ENCODE measurements at places on chromosomes 13 and 19.

DNA sequence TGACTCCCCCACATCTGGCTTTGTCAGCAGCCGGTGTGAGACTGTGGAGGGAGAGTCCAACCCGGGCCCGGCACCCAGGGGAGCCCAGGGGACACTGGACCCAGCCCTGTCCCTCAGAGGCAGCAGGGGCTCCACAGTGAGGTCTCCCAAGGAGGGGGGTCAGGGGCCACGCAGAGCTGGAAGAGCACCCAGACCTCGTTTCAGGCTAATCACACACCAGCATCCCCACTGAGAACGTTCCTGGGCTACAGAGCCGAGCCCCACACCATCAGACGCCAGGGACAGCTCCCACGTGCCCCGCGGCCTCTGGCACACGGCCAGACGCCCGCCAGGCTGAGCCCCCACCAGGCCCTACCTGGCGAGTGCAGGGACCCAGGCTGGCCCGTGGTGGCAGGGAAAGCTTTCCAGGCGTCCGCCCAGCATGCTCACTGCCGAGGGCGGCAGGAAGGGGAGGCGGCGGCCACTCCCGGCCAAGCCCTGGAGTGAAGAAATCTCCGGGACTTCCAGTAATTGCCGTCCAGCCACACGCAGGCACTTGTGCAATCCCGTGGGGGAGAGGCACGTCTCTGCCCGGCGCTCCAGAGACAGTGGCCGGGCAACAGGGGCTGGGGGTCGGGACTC lies 19.2 kb downstream of the SBNO2 start:
- DNase-seq, result no peak

- DNase-seq, result no peak
Measured at GRCh38 chr13:83618966-83619365, 263.3 kb downstream of the SLITRK1 start.

DNA sequence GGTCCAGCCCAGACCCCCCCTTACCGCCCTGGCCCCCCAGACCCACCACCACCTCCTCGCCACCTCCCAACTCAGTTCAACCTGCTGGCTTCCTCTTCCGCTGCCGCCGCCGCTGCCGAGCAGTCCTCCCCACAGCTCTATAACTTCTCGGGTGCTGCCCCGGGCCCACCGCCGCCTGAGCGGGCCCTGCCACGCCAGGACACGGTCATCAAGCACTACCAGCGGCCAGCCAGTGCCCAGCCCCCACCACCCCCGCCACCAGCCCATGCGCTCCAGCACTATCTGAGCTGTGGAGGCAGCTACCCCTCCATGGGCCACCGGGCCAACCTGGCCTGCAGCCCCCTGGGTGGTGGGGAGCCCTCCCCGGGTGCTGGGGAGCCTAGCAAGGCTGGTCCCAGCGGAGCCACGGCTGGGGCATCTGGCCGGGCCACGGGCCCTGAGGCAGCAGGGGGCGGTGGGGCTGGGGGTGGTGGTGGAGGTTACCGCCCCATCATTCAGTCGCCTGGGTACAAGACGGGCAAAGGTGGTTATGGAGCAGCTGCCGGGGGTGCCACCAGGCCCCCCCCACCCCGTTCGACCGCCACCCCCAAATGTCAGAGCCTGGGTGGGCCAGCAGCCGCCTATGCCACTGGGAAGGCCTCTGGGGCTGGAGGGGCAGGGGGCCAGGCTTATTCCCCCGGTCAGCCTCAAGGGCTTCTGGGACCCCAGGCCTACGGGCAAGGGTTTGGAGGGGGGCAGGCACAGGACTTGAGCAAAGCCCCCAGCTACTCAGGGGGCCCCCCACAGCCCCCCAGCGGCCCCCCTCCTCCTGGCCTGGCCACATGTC lies 4.2 kb downstream of the PRR12 start:
- no peak for DNase-seq

- DNase-seq, result no peak
Measured at GRCh38 chr19:37519890-37520289, 13.2 kb downstream of the ZNF793 start.

- no peak for DNase-seq
Measured at GRCh38 chr13:114185182-114185971, 6.3 kb downstream of the CFAP97D2 start.

- peak; percentile 87 for DNase-seq
Measured at GRCh38 chr13:50387051-50387581, 371.9 kb downstream of the KCNRG start.

DNA sequence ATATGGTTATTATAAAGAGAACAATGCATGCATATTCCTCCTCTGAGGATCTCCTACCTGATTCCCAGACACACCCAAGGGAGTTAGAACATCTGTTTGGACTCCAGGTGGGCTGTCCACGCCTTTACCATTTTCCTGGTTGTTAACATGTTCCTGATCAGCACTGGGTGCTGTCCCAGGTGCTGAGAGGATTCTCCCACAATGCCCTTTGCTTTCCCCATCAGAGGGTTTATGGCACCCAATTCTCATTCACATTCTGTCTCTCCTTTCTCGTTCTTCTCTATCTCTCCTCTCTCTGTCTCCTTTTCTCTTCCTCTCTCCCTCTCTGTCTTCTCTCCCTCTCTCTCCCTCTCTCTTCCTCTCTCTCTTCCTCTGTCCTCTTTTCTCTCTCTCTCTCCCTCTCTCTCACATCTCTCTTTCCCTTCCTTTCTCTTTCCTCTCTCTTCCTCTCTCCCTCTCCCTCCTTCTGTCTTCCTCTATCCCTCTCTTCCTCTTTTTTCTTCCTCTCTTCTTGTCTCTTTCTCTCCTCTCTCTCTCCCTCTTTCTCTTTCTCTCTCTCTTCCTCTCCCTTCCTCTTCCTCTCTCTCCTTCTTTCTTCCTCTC lies 3.3 kb upstream of the RDH13 start:
- no peak for DNase-seq

DNA sequence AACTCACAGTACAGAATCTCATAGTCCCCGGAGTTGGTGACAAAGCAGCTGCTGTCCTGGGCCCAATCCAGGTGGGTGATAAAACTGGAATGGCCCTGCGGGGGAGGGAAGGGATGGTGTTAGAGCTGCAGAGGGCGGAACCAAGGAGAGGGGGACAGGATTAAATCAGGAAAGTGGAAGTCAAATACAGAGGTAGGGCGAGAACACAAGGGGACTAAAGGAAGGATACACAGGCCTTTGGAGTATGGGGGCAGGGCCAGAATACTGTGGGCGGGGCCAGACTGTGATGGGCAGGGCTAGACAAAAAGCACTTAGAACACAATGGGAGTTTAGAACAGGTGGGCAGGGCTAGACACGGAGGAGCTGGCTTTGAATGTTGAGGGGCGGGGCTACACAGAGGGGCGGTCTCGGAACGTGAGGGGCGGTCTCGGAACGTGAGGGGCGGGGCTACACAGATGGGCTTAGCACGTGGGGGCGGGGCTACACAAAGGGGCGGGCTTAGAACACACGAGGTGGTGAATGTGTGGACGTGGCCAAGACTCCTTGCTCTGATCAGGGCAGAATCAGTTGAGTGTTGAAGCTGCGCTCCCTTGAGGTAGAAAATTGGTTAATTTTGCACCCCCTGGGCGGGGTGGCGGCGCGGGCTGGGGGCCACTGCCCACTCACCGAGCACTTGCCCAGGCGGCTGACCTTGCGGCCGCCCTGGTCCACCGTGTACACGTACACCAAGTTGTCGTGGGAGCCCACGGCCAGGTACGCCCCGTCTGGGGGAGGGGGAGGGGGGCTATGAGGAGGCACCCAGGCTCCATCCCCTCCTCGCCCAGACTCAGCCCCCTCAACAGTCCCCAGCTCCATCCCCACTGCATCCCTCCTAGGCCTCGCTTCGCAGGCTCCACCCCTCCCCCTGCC lies 14.0 kb upstream of the GPR4 start:
- no peak for DNase-seq

DNA sequence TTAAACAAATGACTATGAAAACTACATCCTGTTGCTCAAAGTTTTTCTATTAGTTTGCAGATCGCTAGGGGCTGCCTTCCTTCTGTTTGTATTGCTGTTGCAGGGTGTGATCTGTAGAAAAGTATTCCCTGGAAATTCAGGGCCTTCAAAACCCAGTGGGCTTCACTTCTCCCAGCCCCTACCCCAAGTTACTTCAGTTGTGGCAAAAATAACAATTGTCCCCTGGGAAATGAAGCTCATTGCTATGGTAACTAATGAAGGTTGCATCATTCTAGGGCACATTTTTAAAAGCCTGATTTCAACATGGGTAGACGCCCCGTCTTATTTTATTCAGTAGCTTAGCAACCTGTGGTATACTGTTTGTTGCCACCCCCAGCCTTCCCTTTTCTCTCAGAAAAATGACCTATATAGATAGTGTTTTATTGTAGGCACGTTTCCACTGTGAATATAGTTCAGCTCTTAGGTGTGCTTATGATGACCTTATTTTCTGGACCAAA lies 60.9 kb downstream of the WDFY2 start:
- no peak for DNase-seq

DNA sequence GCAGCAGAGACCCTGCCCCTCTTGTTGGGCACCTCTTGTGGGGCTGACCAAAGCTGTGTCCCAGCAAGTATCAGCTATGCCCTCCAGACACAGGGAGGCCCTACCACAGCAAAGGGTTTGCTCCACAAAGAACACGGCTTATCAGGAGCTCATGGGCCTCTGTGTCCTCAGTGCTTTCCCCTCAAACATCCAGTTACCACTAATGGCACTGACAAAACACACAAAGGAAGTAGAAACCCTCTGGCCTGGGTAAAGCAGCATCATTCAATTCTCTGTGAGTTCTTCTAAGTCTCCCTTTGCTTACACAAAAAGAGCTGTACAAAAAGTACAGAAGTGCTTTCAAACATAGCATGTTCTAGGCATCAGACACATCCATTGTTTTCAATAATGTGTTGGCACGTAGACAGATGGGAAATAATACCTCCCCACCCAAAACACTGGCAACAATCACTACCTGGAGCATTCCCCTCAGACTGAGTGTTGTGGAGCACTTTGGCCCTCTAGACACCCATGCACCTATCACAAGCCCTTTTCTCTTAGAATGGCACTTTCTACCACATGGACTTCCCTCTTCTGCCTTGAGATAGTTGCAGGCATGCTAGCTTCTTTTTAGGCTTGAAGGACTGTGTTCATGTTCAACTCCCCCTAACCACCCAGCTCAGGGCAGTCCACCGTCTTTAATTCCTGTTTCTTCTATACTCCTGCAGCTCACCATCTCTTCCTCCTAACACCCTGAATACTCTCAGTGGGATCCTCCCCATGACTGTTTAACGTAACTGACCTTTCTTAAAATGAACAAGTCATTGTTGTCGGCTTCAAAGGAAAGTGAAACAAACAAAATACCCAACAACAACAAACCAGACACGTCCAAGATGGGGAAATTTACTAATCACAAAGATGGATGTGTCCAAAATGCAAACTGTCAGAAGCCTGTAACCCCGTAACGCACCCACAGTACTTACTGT lies 43.5 kb downstream of the ATP7B start:
- DNase-seq, result no peak

- DNase-seq, result no peak
Measured at GRCh38 chr13:76556627-76557026, 329.6 kb downstream of the KCTD12 start.

- no peak for DNase-seq
Measured at GRCh38 chr19:46928951-46929350, 68.2 kb downstream of the ARHGAP35 start.

DNA sequence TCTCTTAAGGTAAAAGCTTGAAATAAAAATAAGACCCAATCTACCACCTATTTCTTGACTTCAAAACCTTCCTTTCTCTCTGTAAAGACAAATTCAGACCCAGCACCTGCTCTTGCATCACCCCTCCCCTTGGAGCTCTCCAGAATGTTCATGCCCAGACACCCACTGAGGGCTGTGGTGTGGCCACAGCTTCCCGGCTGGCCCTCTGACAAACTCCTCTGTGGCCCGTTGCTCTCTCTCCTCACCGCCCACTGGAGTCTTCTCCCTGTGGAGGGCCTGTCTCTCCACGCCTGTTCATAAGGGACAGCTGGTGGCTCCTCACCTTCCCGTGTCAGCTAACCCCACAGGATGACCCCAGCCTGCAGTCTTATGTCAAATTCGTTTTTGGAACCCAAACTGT lies 49.1 kb downstream of the TSSK6 start:
- no peak for DNase-seq

- DNase-seq, result peak; percentile 52
Measured at GRCh38 chr19:4369888-4370260, 26.5 kb downstream of the MPND start.

DNA sequence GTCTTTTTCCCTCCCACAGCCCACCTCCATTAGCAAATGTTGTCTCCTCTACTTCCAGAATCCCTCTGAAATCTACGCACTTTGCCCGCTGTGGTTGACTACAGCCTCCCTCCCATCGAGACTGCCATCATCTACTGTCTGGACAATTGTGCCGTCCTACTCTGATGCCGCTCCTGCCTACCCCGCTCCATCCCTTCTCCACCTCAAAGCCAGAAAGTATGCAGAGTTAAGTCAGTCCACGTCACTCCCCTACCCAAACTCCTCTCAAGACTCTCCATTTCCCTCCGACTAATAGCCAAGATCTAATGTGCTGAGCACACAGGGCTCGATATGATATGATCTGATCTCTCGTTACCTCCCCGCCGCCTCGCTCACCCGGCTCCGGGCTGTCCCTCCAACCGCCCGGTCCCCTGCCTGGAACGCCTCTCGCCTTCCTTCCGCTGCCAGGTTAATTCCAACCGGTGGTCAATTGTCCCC lies 556 bp downstream of the CACTIN start:
- no peak for DNase-seq

DNA sequence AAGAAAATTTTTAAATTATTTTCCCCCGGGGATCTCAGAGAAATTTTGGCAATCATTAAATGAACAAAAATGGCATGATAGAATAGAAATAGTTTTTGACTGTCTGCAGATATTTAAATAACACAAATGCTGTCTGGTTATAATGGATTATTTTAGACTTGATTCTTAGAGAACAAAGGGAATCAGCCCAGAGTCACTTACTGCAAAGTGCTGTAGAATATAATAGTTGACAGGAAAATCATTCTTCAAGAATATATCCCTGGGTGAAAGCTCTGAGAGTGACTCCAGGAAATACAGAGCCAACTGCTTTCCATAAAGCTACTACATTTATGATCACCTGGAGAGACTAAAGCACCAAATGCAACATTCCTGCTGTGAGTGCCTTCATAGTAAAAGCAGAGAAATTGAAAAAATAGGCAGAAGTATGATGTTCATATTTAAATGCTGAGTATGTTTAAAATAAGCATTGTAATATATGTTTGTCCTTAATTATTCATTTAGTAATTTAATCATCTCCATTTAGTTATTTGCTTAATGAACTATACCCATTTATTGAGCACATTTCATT lies 1765.8 kb downstream of the SLITRK1 start:
- DNase-seq, result no peak

- DNase-seq, result no peak
Measured at GRCh38 chr19:29682236-29682895, 17.1 kb downstream of the PLEKHF1 start.

DNA sequence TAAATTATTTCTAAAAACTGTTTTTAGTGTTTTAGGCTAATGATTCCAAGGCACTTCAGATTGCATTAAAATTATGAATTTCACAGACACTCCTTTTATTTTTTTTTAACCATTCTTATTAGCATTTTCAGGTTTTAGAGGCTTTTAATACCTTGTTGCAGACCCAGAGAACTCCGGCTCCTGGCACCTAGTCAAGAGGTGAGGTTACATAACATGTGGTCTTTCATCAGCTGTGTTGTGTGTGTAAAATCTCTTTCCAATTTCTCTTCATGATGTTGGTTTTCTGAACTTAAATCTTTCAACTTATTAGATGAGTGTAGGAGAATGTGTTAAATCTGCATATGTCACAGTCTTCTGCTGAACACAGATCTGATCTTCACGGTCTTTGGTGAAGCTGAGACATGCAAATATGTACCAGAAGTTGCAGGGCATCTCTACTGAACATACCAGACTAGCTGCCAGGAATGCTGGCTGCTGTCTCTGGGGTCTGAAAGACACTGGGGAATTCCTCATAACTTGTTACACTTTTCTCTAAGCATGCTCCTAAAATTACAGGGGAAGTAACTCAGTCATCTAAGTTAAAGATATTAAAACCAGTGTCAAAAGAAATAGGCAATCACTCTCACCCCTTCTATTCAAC lies 1165.3 kb downstream of the EFNB2 start:
- DNase-seq, result no peak
